ENCODE measurements at places on chromosomes 5 and 9.
A peak's percentile ranks its signal among the peaks of the same experiment; 100 is the strongest.

DNA sequence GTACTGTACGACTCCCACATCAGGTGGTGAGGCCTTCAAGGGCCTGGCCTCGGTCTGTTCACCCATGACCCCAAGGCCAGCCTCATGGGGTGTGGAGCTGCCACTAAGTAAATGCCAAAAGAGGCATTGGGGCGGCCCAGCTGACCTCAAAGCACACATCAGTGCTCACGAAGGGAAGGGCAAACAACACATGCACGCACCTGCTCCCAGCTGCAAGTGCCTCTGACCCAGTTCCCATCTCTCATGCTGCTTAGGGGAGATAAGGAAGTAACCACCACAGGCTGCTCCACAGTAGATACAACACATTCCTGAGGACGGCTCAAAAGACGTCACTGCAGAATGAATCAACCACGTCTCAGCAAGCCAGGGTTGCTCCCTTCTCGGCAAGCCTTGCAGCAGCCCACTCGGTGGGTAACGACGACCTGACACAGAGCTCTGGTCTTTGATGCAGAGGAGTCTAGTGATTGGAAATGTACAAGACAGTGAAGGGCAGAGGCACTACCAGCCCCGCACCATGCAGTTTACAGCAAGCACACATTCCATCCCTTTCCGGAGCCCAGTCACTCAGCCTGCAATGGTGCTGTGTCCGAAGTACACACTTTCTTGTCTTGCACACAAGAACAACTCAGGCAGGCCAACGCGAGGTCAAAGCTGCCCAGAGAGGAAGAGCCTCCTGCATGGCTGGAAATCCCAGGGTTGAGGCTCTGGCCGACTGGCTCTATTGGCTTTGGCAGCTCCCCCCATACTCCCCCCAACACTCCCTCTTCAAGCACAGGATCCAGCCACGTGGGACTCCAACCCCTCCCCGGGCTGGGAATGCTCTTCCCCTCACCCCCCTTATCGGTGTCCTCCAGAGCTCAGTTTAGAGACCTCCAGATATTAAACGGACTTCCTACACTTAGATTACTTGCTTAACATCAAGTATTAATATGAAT, 31.8 kb downstream of the FABP6 start:
- DNase-seq, result no peak

- DNase-seq, result no peak
These were observed 107.7 kb downstream of the SLC25A46 start for GRCh38 chr5:110846398-110847001.

- DNase-seq, result peak; percentile 82
These were observed 230.3 kb downstream of the AUH start for GRCh38 chr9:91131433-91131839.

DNA sequence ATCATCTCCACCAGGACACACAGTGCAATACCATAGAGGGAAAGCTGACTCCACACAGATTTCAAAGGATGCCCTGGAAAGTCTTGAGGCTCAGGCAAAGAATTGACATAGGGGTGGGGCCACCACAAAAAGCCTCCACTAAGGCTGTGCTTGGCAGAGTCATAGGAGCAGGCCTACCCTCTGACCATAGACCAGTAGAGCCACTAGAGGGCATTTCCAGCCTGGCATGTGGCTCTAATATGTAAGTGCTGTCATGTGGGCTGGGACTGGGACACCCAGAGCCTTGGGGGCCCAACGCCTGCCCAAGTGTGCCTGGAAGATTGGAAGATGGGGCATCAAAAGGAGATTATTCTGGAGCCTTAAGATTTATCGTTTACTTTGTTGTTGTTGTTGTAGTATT, 726.0 kb downstream of the DNAH5 start:
- DNase-seq, result no peak

- no peak for DNase-seq
These were observed 26.7 kb downstream of the ERGIC1 start for GRCh38 chr5:172860520-172861443.

DNA sequence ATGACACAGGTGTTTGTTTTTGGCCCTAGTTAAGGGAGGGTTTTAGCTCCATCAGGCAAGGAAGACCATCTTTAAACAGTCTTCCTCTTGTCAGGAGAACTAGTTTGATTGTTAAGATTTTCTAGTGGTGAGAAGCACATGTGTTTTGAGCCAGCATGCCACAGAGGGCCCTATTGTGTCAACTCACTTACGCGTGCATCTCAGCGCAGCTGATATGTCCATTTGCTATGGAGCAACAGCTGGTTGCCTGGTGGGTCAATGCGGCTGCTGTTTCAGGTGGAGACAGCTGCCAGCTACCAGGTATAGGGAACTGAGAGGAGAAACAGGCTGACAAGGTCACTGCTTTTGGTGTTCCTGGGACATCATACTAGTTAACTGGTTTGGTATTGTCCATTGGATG, 100.5 kb upstream of the PRRC1 start:
- DNase-seq, result no peak

DNA sequence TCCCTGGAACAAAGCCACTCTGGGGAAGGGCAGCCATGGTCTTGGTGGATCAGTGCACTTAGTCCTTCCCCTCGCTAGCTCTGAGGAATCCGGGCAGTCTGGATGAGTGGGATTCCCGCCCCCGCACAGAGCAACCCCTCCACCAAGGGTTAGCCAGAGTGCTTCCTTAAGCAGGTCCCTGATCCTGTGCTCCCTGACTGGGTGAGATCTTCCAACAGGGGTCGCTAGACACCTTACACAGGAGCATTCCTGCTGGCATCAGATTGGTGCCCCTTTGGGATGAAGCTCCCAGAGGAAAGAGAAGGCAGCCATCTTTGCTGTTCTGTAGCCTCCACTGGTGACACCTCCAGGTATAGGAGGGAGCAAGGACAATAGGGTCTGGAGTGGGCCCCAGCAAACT, 228.8 kb downstream of the AP3B1 start:
- DNase-seq, result no peak

- DNase-seq, result no peak
These were observed 652.2 kb upstream of the WWC1 start for GRCh38 chr5:167639273-167639672.

DNA sequence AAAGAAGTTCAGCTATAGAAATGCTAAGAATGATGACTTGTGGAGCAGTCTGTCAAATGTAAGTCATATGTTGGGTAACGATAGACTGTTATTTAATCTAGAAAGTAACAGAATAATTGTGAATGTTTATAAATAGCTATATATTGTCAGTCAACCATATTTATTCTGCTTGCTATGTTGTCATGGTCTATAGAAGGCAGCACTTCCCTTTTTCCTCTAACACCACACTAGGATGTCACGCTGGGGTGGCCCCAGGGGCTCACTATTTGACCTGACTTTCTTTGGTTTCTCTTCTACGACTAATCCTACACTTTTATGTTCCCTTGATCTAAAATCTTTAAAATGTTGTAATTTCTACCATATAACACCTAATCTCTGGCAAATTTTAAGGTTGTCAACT, 20.5 kb downstream of the ERAP2 start:
- no peak for DNase-seq

DNA sequence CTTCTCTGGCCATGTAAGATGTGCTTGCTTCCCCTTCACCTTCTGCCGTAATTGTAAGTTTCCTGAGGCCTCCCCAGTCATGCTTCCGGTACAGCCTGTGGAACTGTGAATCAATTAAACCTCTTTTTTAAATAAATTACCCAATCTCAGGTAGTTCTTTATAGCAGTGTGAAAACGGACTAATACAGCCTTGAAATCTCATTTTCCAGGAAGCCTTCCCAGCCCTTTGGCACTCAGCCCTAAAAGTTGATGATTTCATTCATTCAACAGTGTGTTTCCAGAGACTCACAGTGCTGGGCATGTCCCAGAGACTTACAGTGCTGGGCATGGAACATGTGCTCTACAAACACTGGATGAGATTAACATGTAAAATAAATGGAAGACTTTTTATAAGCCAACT, 135.8 kb downstream of the DCP2 start:
- no peak for DNase-seq

- DNase-seq, result no peak
These were observed 23.5 kb downstream of the SPTAN1 start for GRCh38 chr9:128575916-128576315.

DNA sequence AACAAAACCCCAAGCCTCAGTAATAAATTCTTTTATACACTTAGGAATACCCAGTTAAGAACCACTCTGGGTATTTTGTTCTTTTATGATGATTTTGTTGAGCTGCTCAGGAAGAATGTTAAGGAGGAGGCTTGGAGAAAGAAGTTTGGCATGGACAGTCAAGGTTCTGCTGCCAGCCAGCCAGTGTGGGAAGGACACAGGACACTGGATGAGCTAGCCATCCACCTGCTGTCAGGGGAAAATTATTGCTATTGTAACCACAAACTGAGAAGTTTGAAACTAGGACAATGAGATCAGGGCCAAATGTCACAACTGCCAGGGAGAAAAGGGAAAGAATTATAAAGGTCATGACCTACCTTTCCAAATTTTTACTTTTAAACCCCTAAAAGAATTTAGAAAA, 25.9 kb upstream of the ADAMTSL1 start:
- DNase-seq, result no peak

DNA sequence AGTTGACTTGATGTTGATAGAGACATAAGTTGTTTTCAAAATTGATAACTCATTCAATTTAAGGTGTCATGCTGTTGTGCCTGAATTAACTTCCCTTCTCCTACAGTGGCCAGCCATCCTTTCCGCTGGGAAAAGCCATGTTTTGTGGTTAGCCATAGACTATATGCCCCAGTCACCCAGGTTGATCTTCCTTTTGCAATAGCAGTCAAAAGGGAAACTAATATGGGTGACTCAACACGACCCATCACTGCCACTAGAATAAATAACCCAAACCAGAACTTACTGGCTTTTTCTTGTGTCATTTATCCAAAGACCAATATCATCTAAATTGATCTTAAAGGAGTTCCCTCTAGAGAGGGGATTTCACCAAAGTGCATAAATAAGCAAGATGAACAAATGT, 87.4 kb downstream of the PTCD2 start:
- no peak for DNase-seq
